ENCODE measurements at places on chromosomes 7 and 10.

DNA sequence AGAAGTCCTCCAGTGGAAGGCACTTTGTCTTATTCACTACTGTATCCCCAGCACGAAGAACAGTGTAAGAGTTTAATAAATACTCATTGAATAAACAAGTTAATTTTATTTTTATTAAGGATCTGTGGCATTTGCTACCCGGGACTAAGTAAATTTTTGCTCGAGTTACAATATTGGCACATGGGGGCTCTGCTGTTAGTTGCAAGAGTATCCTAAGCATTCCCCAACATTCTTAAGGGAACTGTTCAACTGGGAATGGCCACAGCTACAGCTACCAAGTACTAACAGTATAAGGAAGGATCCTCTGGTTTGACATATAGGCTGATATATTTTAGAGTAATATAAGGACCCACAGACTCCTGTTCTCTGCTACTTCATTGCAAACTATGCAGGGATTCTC, 8.7 kb upstream of the LRRTM3 start:
- no peak for DNase-seq

- no peak for DNase-seq
These were observed 233.6 kb upstream of the SEMA3E start for GRCh38 chr7:83882551-83882950.

- no peak for DNase-seq
These were observed 118.8 kb upstream of the SFMBT2 start for GRCh38 chr10:7529638-7530037.

DNA sequence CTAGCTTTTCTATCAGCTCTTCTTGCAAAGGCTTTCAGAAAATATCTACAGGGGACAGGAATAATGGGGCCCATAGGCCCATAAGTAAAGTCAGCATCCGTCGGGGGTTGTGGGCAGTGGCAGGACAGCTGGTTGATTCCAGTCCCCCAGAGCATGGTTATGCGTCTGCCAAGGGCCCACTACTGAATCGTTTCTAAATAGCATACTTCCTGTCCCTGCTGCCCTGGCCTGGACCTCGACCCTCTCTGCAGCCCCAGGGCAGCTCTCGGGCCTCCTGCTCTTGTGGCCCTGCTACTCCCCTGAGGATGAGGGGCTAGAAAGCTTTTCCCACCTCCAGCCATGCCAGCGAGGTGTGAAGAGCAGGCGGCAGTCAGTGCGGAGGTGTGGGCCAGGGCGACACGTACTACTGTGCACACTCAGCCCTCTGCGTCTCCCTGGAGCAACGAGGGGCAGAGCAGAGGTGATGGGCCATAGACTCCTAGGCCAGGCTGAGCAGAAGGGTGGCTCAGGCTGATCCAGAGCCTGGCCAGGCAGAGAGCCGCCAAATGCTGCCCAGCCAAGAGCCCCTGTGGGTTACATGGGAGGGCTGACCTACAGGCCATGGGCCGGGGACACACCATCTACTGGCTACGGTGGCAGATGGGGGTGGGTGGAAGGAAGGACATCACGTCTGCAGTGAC, 4.7 kb upstream of the OPN4 start:
- no peak for DNase-seq

- DNase-seq, result no peak
These were observed 337.4 kb downstream of the DNAJB6 start for GRCh38 chr7:157674027-157674714.

- DNase-seq, result no peak
These were observed 2.0 kb downstream of the RHEB start for GRCh38 chr7:151517601-151518104.

DNA sequence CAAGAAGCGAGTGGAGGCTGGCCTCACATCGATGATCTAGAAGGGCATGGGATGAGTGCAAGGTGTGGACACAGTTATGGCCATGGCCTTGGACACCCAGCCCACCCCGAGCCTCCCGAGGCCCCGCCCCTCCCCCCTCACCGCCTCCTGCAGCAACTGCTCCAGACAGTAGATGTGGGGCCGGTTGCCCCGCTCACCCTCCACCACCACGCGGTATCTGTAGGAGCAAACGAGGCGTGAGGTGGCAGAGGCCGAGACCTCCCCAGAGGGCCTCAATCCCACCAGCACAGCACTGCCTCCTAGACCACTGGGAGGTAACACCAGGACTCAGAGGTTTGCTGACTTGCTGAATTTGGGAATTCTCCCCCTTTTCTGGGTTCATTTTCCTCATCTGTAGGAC, 37.6 kb downstream of the SLC29A4 start:
- DNase-seq, result no peak
